ENCODE measurements at places on chromosomes 5 and 9.

GRCh38 chr9:137302449-137303150 lies 529 bp upstream of the NRARP start:
- DNase-seq: peak; percentile 62

DNA sequence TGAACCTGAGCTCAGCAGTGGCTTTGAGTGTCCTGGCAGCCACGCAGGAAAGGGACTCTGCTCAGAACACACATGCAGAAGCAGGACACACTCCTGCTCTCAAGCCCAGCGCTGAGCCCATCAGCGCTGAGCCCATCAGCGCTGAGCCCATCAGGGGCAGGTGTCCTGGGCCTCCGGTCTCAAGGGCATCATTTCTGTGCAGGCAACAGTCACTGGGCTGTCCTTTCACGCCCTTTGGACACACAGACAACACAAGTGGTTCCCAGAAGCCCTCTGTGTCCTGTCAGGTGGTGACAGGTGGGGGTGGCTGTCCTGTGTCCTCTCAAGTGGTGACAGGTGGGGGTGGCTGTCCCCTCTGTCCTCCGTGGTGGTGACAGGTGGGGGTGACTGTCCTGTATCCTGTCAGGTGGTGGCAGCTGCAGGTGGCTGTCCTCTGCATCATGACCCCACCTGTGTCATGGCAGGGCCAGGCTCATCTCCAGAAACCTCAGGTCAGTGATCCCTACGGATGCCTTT lies 39.0 kb upstream of the CLPTM1L start:
- no peak for DNase-seq

DNA sequence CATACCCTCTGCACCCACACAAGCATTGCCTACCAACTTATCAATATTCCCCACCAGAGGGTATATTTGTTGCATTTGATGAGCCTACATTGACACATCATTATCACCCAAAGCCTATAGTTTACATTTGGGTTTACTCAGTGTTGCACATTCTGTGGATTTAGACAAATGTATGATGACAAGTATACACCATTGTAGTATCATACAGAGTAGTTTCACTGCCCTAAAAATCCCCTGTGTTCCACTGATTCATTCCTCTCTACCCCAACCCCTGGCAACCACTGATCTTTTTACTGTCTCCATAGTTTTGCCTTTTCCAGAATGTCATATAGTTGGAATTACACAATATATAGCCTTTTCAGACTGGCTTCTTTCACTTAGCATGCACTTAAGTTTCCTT lies 85.7 kb upstream of the CPLX2 start:
- no peak for DNase-seq

DNA sequence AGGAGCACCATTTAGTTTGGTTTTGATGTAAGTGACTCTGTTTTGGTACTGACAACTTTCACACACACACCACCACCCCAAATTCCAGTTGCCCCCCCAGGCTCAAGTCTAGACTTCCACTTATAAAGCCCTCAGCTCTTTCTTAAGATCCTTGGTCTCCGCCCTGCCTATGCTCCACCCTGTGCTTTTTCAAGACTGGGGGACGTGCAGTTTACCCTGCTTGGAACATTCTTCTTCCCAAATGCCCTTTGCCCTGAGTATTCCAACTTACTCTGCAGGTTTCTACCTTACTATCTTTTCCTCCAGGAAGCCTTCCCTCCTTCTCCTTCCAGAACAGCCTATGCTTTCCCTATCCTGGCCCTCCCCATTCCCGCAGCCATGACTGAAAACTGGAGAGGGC lies 1.5 kb upstream of the TRIM14 start:
- DNase-seq: no peak

- peak; percentile 2 for DNase-seq
These were observed 516.5 kb downstream of the KIF4B start for GRCh38 chr5:155530046-155530445.

DNA sequence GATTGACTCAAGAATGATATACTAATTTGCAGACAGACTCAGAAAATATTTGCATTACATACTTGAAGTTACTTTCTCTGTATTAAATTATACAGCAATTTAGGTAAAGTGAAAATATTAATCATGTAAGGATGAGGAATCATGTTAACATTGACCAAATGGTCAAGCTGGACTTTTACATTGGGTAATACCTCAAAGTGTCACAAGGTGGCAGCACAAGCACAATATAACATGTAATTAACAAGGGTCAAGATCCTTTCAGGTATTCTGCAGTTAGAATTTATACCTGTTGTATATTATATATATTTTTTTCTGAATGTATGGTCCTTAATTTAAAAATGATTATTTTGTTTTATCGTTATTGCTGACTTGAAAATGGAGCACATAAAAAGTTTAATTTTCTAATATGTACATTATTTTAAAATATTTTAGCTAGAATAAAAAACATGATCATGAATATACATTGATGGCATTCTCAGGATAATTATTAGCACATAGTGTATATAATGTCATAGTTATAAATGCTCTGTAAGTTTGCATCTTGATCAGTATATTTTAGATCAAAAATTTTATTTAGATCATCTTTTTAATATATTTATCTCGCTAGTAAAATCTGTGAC lies 8.6 kb downstream of the HAPLN1 start:
- peak; percentile 38 for DNase-seq

DNA sequence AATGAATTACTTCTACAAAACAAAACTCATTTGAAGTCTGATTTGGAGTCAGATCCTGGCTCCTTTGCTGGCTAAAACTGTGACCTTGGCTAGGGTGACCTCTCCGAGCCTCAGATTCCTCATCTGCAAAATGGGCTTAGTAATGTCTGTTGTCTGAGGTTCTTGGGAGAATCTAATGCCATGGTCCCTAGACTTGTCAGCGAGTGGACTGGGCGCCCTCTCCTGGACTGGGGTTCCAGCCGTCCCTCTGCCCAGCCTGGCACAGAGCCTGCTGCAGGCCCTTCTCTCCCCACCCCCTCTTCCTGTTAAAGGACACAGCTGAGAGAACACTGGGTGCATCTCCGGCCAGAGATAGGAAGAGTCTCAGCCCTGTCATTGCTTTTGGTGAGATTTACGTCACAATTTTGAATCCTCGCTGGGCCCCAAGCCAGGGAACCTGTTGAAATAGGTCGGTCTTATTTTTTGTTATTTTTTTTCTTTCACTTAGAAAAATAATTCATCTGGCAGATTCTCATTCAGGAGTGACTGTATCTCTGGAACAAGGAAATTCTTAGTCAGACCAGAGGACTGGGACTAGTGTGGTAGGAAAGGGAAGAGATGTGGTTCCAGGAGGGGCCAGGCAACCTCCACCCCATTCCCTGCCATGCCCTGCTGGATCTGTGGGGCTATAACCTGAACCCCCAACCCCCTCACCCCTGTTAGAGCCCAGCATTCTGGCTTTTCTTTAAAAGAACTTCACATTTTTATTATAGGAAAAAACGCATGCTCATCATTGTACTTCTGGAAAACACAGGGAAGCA lies 48.2 kb upstream of the RPL26L1 start:
- DNase-seq: peak; percentile 71

- DNase-seq: no peak
These were observed 56.0 kb downstream of the TRIP13 start for GRCh38 chr5:948472-949274.
